ENCODE measurements at places on chromosomes 7 and 10.

- no peak for DNase-seq
Observed at GRCh38 chr10:14185316-14186045, 145.2 kb downstream of the FRMD4A start.

DNA sequence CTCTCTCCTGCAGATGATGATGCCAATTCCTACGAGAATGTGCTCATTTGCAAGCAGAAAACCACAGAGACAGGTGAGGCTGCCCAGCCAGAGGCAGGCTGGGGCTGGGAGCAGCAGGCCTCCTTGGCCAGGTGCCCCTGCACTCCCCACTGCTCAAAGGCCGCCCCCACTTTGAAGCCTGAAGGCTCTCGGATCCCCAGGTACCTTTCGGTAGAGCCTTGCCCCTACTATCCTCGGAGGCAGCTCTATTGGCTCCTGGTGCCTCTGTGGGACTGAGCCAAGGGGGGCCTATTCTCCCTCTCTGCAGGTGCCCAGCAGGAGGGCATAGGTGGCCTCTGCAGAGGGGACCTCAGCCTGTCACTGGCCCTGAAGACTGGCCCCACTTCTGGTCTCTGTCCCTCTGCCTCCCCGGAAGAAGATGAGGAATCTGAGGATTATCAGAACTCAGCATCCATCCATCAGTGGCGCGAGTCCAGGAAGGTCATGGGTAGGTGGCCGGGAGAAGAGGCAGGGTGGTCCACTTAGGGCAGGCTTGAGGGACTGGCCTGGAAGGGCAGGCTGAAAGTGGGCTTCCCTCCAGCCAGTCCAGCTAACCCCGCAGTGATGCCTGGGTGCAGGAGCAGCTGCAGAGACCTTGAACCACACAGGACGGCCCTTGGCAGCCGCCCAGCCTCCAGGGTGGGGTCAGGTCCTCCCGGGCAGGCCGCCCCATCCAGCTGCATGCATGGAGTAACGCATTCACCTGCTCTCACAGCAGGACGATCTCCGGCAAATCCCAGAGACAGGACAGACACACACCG, 14.1 kb downstream of the LAT2 start:
- DNase-seq = no peak

DNA sequence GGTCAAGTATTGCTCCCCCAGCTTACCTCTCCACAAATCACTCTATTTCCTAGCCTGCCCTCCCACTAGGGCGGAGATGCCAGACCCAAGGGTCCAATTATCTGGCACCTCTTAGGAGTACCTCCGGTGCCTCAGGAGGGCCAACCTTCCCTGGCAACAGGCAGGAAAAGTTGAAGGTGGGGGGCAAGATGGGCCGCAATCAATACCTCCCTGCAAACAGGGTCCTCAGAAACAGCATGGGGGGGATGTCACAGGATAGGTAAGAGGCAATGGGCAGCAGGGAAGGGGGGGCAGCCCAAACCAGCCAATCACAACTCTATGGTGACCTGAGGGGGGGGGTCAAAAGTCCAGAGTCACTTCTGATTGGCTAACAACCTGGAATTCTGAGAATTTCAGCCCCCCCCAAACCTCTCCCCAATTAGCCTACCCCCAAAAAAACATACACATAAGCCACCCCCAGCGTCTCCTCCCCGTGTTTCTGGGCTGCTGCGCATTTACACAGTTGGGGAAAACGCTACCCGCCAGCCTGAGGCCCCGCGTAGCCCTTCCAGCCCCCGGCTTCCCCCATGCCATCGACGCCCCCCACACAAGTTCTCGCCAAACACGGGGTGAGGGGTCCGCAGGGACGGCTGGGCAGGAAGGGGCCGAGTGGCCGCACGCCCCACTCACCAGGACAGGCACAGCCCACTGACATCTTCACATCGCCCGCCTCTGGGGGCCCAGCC, 589 bp downstream of the LDB1 start:
- peak; percentile 67 for DNase-seq

GRCh38 chr10:117782276-117782675, 239.7 kb downstream of the EMX2 start:
- no peak for DNase-seq

DNA sequence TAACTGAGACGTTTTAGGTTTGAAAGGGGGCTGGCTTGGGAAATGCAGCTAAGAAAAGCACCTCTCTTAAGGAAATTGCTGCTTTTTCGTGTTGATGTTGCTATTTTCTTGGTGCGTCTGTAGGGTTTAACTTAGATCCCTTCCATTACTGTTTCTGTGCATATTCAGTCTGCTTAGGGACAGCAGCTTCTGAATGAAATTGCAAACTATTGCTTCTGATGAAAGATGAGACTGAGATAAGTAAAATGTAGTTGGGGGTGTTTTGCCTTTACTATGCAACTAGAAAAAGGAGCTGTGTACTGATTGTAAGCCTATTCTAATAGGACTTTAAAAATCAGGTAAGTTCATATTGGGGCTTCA, 772 bp downstream of the HDAC9 start:
- DNase-seq = no peak

GRCh38 chr10:66917104-66917503, 8.7 kb upstream of the LRRTM3 start:
- DNase-seq = no peak

DNA sequence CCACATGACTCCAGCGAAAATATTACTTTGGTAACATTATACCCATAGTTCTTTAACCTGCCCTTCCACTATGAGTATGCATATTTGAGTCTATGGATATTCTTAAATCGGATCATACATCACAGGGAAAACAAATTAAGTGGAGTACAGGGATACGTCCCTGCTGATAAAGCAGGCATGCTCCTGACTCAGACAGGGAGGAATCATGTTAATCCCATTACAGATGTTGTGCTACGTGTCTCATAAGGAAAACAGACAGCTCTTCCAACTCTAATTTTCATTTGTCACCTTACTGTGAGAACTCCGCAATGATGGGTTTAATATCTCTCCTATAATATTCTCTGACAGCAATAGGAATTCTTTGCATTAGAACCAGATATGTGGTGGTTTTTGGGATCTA, 469.5 kb upstream of the POM121L12 start:
- no peak for DNase-seq

- DNase-seq = no peak
Observed at GRCh38 chr7:7214398-7215347, 32.3 kb downstream of the C1GALT1 start.

DNA sequence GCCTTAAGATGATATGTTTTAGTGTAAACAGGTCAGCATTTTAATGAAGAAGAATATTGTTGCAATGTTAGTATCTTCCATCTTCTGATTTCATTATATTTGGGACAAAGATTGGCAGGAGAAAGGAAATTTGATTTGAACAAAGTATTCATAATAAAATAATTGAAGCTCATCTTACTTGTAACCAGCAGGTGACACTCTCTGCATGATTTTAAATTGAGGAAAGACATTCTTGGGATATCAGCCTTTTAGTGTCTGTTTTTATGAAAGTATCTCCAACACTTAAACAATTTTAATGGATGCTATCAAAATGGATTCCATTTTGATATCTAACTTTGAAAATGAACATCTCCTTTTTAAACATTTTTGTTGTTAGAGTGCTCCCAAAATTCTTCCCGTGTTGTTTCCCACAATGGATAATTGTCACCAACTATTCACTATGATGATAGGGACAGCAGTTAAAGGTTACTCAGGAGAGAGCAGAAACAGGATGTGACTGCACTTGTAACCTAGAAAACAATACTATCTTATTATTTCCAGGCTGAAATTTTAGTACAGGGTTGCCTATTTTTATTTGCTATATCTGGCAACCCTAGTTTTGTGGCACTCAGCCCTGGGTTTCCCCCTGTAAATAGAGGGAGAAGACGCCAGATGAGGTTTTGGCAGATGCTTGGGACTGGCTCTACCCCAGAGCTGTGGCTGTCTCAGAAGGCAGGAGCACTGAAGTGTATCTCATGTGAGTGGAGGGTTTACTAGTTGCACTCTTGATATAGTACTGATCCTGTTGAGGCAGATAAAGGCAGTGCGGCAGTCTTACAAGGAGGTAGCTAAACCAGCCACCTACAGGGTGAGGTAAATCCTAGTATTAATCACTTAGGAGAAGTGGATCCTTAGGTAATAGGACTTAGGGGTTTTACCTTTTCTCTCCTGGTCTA, 31.0 kb upstream of the ABCB4 start:
- DNase-seq = peak; percentile 7

DNA sequence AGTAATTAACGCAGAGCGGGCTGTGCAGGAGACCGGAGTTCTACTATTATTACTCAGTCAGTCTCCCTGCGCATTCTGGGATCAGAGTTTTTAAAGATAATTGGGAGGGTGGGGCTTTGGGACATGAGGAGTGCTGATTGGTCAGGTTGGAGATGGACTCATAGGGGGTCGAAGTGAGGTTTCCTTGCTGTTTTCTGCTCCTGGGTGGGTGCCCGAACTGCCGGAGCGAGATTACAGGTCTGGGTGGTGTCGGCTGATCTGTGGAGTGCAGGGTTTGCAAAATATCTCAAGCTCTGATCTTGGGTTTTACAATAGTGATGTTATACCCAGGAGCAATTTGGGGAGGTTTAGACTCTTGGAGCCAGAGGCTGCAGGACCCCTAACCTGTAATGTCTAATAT, 3.9 kb upstream of the LRRC27 start:
- DNase-seq = no peak

GRCh38 chr7:298375-298702, 8.4 kb downstream of the FOXL3 start:
- no peak for DNase-seq

GRCh38 chr7:83849131-83849530, 200.2 kb upstream of the SEMA3E start:
- DNase-seq = peak; percentile 31

GRCh38 chr7:127226685-127227374, 25.9 kb downstream of the GRM8 start:
- DNase-seq = no peak

DNA sequence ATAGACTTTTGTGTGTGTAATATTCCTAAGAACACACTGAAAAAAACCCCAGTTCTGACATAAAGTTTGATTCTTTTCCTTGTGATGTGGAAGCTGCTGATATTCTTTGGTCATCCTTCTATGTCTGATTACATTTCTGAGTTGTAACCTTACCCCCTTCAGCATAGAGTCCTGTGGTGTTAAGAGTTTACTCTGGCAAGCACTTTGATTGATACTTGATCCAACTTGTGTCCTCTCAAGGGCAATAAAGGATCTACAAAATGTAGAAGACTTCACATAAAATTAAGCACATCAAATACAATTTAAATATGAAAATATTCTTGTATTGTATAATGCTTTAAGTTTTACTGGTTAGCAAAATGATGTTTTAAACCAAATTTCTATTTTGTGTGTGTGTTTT, 221.7 kb upstream of the DKK1 start:
- DNase-seq = no peak

- DNase-seq = no peak
Observed at GRCh38 chr10:42999385-43000020, 77.4 kb upstream of the RET start.

- DNase-seq = no peak
Observed at GRCh38 chr7:2647594-2648172, 15.9 kb downstream of the TTYH3 start.

DNA sequence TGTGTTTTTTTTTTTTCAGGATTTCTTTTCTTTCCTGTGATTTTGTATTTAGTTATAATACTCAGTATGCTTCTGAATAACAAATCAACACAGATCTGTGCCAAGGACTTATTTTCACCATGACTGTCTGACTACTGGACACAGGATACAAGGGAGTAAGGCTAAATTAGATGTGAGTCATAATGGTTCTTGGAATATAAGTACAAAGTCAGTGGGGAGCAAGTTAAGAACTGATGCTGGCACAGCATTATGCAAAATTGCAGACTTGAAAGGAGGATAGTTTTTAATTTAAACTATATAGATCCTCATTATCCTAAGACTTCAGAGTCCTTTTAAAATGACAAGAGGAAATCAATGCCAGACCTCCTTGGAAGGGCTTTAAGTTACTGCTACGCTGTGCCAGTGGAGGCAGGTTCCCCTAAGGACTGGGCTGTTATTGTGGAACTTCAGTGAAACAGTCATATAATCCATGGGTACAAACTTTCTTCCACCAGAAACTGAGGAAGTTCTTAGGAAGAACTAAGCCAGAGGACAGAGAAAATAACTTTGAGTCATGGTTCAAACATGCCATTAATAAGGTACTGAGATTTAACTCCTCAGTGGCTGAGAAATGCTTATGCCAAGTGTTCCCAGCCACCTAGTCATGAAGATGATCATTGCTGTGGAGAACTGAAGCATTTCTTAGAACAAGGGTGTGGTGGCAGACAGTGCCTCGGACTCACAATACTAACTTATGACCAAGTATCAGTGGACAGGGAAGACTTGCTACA, 531.2 kb downstream of the HTR7 start:
- no peak for DNase-seq

DNA sequence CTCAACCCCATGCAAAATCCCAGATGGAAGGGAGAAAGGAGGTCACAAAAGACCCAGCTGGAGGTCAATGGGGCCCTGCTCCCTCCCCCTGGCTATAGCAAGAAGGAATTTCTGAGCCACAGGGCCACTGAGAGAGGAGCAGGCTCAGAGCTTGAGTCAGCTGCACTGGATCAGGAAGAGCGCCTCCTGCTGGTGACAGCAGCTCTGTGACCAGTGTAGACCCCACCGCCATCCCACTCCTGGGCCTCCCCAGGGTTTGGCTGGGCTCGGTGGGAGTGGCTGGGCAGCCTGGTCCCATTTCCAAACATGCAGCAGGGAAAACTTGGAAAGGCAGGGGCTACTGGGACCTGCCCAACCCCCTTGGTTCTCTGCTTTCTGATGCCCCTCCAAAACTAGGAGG, 31.5 kb upstream of the PRLHR start:
- no peak for DNase-seq

DNA sequence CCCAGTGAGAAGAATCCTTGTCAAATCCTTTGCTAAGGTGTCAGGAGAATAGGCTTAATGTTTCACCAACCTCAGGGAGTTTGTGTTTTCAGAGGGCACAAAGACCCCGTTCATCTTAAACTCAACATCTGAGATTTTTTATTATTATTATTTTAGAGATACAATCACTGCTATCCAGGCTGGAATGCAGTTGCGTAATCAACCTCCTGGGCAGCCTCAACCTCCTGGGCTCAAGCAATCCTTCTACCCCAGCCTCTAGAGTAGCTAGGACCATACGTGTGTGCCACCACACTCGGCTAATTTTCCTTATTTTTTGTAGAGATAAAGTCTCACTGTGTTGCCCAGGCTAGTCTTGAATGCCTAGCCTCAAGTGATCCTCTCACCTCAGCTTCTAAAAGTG, 599.2 kb downstream of the KCNMA1 start:
- no peak for DNase-seq

- no peak for DNase-seq
Observed at GRCh38 chr10:14605231-14605925, 169.3 kb downstream of the FAM107B start.

DNA sequence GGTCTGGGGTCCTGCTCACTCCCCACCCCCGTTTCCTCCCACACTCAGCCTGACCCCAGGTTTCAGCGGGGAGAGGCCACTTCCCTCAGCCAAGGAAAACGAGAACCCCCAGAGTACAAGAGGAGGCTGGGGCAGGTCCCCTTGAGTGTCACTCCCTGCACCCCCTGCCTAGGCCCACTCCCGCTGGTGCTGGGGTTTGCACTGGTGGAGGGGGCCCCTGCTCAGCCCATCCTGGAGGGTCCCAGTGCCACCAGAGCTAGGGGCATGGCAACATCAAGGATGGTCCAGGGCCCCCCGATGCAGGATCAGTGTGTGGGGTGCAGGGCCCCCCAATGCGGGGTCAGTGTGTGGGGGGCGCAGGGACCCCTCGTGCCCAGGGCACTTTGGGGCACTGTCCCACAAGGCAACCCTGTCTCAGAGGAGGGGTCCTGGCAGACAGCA, 70.5 kb upstream of the KCTD7 start:
- no peak for DNase-seq
